ENCODE measurements at places on chromosomes 1 and 21.

DNA sequence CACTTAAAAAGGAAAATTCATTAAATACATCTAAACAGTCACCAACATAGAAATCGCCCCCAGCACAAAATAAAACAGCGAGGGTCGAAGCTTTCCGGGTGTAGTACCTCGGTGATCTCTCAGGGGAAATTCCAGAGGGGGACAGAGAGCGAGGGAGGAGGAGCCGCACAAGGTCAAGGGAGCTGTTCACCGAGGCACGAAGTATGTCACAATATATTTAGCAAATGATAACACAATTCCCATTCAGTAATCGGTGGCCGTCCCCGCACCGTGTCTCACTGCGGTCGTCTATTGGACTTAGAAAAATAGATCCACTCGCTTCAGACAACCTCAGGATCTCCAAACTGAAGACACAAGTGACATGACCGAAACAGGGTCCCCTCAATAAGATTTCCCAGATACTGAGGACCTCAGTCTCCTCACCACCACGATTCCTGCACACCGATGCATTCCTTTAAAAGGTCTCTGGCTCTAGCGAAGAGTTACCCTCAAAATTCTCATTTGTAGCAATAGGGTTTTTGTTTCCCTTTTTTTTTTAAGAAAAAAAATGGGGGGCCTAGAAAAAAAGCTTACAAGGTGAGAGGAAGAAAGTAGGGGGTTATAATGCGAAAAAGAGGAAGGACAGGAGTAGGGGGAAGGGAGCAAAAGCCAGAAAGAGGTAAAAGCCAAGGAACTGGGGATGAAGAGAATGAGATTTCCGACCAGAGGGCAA, 1.1 kb downstream of the LPGAT1 start:
- no peak for DNase-seq

DNA sequence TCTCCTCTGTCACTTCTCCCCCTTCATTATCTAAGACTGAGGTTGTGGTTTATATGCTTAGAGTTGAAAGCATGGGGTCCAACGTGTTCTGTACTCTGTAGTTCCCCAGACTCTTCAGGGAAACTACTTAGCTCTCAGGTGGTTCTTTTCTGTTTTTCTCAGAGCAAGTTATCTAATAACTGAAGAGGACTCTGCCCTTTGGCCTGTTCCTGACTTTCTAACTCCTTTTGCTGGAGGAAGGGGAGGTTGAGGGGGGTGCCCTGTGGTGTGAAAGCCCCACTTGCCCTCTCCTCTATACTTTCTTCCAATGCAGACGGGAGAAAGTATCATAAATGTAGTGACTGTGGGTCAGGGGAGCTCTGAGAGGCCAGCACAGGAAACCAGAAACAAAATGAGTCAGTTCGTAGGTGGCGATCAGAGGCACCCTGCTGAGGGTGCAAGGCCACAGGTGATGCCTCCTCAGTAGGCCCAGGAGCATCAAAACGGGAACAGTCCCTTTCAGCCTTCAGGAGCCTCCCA, 5.0 kb downstream of the SLC25A44 start:
- no peak for DNase-seq

- DNase-seq = no peak
These were observed 159.4 kb upstream of the ATP1B1 start for GRCh38 chr1:168947041-168947440.

DNA sequence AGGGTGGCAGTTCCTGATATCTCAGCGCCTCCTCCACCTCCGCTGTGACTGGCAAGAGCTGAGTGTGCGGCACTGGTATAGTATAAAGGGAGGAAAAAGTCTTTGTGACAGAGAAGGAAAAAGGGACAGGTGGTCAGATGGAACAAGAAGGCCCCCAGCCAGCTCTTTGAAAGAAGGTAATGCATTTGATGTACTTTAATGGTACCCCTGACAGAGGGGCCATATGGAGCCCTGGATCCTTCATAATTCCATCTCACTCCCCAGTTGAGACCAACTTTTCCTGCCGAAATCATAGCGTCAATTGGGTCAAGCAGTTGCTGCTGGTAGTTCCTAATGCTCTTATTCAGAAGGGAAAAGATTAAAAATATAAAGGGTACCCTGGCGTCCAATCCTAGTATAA, 198.2 kb downstream of the ZNF326 start:
- no peak for DNase-seq

GRCh38 chr1:219171192-219171935, 2.3 kb upstream of the LYPLAL1 start:
- DNase-seq = peak; percentile 11

DNA sequence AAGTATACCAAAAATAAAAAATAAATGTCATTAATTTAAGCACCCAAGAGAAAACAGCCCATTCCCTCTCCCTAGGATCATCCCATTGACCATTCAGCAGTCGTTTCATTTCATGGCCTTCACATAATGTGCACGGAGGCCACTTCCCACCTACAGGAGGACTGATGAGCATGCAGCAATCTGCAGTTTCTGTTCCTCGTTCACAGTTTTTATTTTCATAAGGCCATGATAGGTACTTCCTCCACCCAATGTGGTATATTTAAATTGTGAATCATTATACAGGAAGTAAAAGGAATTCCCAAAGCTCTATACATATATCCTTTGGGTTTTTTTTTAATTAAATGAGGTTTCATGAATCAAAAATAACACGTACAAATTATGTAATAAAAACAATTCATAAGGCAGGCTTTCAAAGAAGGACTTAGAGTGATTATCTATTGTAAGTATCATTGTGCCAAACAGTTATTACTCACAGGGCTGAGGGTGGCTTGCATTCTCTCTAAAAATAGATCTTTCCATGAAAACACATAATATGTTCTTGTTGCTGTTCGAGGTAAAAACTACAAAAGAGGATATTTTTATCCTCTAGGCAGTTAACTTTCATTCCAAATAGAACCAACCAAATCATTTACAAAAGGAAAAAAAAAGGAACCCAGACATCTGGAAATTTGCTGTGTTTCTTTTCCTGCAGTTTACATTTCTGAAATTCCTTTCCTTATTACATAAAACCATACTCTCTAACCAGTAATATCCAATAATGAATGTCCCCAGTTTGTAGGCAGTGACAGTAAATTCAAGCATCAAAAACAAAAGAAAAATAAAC, 27.5 kb upstream of the SLC44A3 start:
- DNase-seq = no peak

GRCh38 chr1:228687587-228687986, 47.7 kb upstream of the RHOU start:
- DNase-seq = no peak

GRCh38 chr1:54160351-54160750, 7.6 kb upstream of the CDCP2 start:
- DNase-seq = no peak

- DNase-seq = no peak
These were observed 109.0 kb downstream of the VPS13D start for GRCh38 chr1:12338823-12339222.

DNA sequence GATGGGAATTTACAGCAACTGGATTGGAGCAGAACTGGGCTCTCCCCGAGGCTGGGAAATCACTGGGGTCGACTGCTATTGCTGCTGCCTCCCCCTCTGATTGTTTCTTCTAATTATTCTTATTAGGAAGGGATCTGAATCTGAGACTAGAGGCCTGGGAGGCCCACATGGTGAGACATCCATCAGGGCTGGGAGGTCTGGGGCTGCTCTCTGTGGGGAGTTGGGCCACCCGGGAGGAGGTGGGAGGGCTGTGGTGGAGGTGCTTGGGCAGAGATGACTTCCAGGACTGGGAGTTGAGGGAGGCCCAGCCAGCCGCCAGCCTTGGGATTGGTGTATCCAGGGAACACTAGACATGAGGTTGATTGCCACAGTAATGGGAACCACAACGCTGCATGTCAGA, 247.9 kb downstream of the GRIK3 start:
- no peak for DNase-seq

DNA sequence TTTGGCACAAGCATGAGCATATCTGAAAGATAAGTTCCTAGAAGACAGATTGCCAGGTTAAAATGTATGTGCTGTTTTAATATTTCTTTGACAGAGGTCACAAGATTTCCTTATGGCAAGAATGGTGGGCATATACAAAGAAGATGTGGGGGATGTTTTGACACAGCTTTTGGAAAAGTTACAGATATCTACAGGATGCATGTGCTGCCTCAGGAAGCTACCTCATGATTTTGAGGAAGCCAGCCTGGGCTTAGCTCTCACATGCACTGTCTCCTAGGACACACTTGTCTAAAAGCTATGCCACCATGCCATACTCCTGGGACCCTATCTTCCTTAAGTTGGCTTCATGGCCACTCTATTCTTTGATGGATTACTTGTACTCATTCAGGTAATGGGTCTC, 99.9 kb downstream of the C1orf94 start:
- no peak for DNase-seq

DNA sequence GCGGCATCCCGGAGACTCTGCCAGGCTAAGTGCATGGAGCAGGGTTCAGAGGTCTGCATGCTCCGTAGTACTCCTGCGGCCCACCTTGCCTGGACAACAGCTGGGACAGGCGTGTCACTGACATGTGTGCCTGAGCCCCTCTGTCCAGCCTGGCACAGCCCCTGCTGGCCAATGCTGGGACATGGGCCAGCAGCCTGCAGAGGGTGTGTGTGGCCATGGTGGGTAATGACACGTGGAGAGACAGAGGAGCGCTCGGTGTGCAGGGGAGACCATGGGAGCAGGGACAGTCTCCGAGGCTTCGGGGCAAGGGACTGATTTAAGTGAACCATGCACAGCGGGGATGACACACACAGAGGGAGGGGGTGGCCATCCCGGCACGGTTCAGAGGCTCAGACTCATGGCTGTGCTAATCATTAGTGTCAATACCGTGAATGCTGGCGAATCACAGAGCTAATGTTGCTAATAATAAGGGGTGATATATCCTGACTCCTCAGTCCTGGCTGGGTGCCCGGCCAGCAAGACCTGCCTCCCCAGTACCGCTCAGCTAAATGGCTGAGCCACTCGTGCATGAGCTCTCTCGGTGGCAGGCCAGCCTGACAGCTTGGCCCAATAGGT, 41.5 kb downstream of the IGSF21 start:
- DNase-seq = no peak

- no peak for DNase-seq
These were observed 11.4 kb downstream of the SLC5A9 start for GRCh38 chr1:48233666-48234485.

Data from NCI-H2081 (cell line).